Kidney (tissue), 22 donors: ENCODE measurements at places on chromosomes 3 and 15. TPM values are rescaled to one million over a fixed set of nuclear protein-coding genes. Genes with fewer than 3 reads are reported as not detected.
A peak's percentile ranks its signal among the peaks of the same experiment; 100 is the strongest.

DNA sequence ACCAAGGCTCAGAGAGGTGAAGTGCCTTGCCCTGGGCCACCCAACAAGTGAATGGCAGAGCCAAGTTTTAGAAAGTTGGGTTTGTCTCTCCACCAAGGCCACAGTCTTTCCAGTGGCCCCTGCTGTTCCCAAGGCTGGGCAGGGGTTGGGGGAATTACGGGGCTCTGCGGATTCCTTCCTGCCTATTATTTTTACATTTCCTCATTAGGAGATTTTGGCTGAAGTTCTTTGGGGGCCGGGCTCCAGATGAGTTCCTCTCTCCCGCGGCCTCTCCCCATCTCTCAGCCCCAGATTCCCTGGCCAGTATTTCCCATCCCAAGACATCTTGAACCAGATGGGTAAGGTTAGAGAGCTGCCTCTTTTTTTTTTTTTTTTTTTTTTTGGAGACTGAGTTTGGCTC is 44.0 kb upstream of the SMAD6 start:
- no peak for DNase-seq

DNA sequence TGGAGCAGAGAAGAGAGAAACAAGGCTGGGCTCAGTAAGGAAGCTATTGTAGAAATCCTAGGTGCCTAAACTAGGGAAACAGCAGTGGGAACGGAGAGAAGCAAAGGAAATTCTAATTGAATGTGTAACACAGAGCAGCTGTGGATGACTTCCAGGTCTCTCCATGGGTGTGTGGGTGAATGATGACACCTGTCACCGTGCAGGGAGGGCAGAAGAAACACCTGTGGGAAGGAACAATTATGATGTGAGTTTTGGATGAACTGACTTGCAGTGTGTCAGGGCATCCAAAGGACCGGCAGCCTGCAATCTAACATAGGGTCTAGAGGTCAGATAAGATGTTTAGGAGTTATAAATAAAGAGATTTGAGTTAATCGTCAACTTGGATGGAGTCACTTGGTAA is 144.2 kb downstream of the RYR3 start:
- DNase-seq = no peak

GRCh38 chr3:186640929-186641328 is 730 bp downstream of the FETUB start:
- DNase-seq = no peak

GRCh38 chr15:53448232-53449015 is 311.0 kb downstream of the WDR72 start:
- peak; percentile 29 for DNase-seq

- DNase-seq = peak; percentile 63
Measured at GRCh38 chr15:100221471-100222348, 120.1 kb downstream of the ADAMTS17 start.

GRCh38 chr3:160486459-160486869 is 36.9 kb upstream of the TRIM59 start:
- no peak for DNase-seq

- peak; percentile 50 for DNase-seq
Measured at GRCh38 chr3:134072881-134073582, 43.3 kb upstream of the SLCO2A1 start.

DNA sequence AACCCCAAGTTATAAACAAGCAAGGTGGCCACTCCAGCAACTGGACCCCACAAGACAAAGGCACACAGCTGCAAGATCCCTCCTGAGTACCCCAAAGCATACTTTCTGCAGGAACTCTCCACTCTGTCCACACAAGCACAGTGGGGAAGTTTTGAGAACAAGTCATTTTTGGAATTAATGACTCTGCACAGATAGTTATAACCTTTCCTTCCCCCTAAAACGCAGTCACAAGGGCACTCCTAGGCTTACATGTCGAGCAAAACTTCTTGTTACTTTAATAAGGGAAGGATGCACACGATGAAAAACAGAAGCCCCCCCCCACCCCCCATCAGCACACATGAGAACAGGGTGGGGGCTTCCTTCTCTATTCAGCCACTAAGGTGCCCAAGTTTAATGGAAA is 1.2 kb downstream of the STIMATE start:
- DNase-seq = no peak

DNA sequence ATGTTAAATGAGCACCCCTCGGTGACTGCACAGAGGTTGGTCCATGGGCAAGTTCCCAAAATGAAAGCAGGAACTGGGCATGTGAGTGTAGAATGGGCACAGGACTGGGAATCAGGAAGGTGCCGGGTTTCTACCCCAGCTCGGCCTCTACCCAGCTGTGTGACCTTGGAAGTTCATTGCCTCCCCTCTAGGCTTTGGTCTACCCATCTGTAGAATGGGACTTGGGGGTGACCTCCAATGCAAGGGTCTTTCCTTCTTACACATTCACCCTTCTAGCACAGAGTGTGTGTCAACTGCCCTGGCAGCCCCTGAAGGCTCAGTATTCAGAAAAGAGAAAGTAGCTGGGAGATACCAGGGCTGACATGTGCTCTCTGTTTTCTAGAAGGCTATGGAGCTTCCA is 72.3 kb upstream of the PIAS1 start:
- no peak for DNase-seq

- DNase-seq = no peak
Measured at GRCh38 chr15:70055601-70056051, 42.1 kb downstream of the TLE3 start.

GRCh38 chr3:17047162-17047561 is 162.4 kb downstream of the PLCL2 start:
- no peak for DNase-seq

- DNase-seq = no peak
Measured at GRCh38 chr3:126557415-126557745, 1.4 kb downstream of the C3orf22 start.

GRCh38 chr15:69504352-69505040 is 51.9 kb downstream of the RPLP1 start:
- DNase-seq = no peak

GRCh38 chr3:156425651-156426050 is 129.3 kb downstream of the SSR3 start:
- DNase-seq = peak; percentile 13

DNA sequence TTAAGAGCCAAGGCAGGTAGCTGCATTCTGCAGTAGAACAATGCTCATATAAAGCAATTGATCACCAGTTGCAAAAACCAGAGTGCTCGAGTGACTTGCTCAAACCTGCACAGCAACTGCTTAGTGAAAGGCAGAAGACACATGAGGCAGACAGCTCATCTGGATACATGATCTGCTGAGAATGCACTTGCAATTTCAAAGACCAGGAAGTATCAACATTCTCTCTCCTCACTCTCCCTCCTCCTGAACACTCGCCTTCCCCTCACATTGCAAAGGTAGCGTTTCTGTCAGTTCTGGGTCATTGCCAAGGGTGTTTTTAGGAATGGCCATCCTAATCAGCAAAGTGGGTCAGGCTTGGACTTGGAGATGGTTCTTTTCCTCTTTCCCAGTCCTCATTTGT is 61.0 kb downstream of the BFSP2 start:
- peak; percentile 66 for DNase-seq

DNA sequence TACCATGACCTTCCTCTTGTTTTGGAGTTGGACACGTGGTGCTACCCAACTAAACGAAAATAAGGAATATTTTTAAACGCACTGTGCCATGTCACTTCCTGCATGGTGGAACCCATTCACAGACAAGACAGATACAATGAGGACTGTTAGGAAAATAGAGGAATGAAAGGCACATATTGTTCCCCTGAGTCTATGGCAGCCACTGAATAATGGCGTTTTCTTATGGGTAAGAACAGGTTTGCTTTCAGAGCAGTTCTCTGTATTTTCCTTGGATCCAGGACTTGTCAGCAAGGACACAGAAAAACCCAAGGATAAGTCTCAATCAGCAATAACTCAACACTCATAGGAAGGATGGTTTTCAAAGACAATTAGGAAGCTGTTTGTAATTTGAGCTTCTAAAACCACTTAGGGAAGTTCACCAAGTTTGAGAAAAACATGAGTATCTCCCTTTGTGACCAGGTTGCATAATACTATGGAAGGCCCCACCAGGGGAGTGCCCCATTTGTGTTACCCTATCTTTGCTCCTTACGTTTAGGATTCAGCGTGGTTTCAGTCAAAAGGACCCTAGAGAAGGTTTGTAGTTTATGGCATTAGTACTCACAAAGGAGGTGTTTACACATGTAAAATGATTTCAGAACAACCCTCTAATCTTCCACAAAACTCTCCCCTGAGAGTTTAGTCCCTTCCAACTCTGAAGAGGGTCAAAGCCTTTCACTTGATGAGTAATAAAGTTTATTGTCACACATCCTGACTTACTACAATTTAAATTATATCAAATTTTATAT is 487.2 kb upstream of the ATP11B start:
- no peak for DNase-seq

DNA sequence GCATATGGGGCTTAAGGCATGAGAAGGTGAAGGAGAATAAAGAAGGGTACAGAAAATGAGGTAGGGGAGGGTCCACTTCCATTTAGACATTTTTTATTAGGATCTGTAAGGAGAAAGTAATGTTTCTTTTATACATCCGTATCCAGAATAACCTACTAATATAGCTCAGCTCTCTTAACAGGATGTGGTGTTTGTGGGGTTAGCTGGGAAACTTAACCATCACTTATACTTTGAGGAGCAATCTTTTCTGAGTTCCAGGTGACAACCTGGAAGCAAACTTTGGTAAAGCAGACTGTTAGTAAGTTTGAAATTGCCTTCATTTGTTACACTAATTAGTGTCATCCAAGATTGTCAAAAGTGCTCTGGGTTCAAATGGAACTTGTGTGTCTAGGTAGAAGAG is 36.6 kb downstream of the BUB1B start:
- DNase-seq = no peak

DNA sequence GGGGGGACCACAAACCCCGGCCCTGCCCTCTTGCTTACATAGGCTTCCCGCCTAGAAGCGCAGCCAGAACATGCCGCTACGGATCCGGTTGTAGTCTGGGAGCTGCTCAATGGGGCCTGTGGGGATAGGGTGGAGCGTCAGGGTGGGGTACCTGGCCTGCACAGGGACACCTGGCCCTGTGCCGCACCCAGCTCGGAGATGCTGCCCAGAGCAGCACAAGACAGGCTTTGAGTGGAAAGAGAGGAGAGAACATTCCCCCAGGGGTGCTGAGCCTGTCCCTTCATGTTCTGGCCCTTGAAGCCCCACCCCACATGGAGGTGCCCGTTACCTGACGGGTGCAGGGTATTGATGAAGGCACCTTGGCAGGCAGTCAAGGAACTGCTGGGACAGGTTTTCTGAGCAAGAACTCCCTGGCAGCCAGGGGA is 4.0 kb upstream of the COL7A1 start:
- no peak for DNase-seq

DNA sequence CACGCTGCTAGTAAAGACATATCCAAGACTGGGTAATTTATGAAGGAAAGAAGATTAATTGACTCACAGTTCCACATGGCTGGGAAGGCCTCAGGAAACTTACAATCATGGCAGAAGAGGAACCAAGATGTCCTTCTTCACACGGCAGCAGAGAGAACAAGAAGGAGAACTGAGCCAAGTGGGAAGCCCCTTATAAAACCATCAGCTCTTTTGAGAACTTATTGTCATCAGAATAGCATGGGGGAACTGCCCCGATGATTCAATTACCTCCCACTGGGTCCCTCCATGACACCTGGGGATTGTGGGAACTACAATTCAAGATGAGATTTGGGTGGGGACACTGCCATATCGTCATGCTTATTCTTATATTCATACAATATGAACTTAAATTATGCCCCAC is 49.0 kb downstream of the DUT start:
- DNase-seq = no peak

- no peak for DNase-seq
Measured at GRCh38 chr15:50134524-50135024, 15.5 kb upstream of the ATP8B4 start.

GRCh38 chr15:39156166-39156565 is 424.7 kb upstream of the THBS1 start:
- no peak for DNase-seq

DNA sequence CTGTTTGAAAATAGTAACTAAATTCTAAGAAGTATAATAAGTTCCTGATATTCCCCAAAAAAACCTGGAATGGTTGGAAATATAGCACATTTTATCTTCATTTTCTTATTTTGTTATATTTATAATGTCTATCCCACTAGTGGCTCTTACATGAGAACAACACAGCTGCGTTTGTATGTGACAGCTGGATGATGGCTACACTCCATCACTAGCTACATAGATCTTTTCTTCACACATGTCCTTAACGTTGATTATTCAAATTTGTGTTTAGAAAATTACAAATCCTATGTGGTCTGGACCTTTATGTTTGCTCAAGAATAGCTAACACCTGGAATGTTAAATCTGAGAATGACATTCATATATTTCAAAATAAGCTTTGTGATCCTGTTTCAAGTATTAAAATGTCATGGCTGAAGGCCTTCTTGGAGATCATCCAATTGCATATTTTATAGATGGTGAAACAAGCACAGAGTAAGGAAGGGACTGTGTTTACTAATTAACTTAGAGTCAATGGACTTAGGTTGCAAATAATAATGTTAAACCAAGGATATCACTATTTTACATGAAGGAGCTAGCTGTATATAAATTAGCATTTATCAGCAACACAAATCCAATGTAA is 60.8 kb downstream of the ATP13A5 start:
- no peak for DNase-seq

GRCh38 chr15:75170711-75171341 is 30.9 kb upstream of the C15orf39 start:
- DNase-seq = no peak

The TEX55 gene
- not detected for total RNA-seq

The PAK6 gene
- total RNA-seq = 11.9 TPM
